ENCODE measurements at places on chromosomes 5 and 9.

- no peak for DNase-seq
These were observed 10.4 kb upstream of the CXCL14 start for GRCh38 chr5:135589152-135589551.

DNA sequence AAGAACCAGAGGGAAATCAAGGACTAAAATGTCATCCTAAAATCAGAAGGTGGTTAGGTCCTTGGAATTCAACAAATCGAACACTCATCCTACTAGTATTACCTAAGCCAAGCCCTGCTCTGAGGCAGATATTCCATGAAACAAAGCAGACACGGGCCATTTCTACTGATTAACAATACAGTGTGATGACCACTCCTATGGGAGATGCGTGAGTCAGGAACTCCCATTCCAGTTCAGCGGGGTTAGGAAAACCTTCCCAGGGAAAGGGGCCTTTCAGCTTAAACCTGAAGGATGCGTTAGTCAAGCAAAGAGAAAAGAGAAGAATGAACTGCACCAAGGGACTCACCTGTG lies 117.8 kb upstream of the LHFPL2 start:
- DNase-seq, result no peak

GRCh38 chr9:138044485-138045383 lies 167.2 kb downstream of the CACNA1B start:
- no peak for DNase-seq

DNA sequence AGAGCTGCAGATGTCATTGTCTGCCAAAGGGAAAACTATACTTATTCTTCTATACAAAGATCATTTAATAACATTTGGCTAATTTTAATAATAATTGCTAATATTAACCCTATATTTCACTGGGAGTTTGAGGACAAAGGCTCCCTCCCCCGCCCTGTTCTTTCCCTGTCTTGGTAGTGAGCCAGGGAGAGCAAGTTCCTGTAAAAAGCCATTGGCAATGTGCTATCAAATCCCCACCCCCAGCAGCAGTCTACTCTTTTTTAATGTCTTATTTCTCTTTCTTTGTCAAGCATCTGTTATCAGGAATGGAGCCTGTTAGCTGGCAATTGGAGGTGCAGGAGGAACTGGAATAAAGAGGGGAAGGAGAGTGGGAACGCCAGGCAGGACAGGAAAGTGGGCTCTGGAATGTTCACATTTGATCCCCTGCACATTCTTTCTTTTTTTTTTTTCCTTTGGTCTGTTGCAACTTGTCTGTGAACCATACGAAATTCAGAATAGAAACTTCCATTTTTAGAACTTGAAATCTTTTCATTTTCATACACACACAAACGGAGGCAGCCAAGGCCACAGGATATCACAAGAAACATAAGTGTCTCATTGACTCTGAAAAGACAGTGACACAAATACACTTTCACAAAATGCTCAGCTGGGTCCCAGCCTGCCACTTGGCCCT lies 664.8 kb upstream of the ZNF608 start:
- no peak for DNase-seq

DNA sequence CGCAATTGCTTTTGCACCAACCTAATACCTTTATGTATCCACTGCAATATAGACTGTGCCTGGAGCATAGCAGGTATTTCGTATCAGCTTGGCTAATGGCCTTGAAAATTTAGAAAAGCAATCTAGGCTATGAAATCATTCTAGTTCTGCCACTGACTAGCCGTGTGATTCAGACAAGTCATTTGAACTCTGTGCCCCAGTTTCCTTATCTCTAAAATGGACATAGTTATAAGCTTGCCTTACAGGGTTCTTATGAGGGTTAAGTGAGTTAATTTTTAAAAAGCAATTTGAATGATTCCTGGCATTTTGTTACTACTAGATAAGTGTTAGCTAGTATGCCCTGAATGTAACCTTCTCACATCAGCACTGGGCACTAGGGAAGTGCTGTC lies 80.5 kb upstream of the PUM3 start:
- no peak for DNase-seq

DNA sequence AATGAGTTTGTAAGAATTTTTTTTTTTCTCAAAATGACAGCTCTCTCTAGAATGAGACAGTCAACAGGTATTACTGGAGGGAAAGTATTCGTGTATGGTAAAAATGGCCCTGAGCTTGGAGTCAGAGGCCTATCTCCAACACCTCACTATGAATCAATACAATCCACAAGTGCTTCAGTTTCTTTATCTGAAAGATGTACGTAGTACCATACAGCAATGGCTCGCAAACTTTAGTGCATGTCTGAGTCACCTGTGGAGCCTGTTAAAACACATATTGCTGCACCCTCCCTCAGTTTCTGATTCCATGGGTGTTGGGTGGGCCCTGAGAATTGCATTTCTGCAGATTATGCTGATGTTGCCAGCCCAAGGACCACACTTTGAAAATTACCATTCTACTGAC lies 44.6 kb downstream of the DMRT2 start:
- no peak for DNase-seq

DNA sequence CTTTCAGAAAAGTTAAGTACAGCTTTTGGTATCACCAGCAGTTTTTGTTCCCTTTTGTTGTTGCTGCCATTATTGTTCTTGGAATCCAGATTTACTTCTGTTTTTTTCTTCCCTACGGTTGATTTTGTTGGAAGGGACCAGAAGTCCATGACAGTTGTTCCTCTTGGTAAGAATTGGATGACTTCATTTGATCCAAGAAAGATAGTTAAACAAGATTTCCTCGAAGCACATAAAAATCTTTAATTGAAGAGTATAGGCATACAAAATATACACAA lies 65.4 kb downstream of the CDC42SE2 start:
- DNase-seq, result no peak
